Pulmonary artery endothelial cell (primary cell): ENCODE measurements at places on chromosomes 5 and 9. TPM values are rescaled to one million over a fixed set of nuclear protein-coding genes. Genes with fewer than 3 reads are reported as not detected.

FAT2 gene
- under 0.01 and 0.14 TPM in 2 replicates for total RNA-seq

PCDHB16 gene
- under 0.01 and 0.13 TPM in 2 replicates for total RNA-seq

- DNase-seq: no peak
Observed at GRCh38 chr9:108889649-108890067, 27.6 kb downstream of the ACTL7A start.

DNA sequence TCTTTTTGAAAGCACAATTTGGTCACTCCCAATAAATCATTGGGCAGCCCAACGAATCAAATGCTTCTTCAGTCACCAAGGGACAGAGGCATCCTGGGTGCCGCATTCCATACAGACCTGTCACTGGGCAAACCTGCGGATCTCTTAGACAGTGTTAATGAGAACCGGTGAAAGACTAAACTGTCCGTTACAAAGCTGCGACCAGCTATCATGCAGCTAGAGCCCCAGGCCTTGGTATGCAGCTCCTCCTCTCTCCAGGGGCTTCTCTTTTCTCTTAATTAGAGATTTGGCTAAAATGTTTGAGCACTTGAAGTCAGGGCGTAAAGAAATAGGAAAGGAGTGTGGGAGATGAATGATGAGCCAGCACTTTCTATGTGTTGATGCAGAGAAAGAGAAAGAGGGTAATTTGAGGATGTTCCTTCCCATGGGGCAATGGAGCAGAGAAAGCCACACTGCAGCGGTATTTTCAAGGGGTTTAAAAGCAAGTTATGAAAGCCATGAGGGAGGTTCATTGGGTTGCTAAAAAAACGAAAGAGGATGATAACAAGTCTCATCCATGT is 175.3 kb downstream of the RFK start:
- no peak for DNase-seq

DNA sequence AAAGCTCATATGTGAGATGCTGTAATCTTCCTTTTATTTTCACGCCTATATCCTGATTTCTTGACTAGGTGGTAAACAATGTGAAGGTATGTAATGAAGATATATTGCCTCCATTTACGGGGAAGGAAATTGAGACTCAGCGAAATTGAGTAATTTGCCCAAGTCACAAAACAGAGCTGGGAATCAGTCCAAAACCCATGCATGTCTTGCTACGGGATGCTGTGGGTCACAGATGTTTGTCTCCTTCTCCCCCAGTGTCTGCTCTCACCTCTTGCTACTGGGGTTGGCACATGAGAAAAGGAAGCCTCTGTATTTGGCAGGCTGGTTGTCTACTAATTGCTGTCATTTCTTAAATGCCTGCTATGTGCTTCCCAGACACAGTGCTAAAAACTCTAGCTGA is 53.7 kb upstream of the TEX48 start:
- no peak for DNase-seq
